ENCODE measurements at places on chromosomes 13 and 19.
A peak's percentile ranks its signal among the peaks of the same experiment; 100 is the strongest.

DNA sequence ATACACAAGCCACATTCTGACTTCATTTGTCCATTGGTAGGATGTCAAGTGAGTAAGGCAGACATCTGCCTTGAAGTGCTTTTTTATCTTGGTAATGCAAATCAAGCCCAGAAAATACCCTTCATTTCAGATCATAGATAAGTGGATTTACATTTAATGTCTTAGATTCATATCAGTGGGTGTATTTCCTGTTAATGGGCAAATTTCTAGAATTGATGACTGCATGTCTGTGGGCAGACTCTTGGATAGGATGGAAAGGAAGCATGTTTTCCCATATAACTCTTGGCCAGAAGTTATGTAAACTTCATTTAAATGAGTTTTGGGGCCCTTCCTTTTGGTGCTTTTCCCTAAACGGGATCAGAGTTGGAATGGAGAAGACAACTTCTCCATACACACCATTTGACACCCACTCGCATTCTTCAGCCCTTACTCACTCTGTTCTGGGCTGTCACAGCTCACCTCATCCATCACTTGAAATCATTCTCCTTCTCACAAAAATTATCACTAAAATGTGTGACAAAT is 154.6 kb downstream of the FLT1 start:
- DNase-seq = no peak

DNA sequence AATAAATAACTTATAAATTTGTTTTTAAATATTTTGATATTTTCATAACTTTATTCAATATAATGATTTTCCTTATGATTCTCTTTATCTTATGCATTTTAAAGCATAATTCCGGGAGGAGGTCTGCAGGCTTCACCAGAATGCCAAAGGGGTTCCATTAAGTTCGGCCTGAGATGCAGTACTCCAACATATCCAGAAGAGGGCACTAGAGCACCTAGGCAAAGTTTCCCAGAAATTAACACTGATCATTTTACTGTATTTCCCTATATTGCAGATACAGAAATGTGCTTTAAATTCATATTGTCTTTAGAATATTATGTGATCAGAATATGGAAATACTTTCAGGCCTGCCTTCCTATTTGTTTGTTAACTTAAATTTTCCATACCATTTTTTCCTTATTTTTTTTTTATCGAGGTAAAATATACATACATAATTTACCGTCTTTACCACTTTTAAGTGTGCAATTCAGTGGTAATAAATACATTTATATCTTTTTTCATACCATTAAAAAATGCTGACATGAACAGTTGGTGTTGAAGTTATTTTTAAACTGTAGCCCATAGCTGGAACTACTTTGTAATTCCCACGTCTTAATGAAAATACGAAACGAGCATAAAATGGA is 58.9 kb upstream of the TM9SF2 start:
- DNase-seq = peak; percentile 68

DNA sequence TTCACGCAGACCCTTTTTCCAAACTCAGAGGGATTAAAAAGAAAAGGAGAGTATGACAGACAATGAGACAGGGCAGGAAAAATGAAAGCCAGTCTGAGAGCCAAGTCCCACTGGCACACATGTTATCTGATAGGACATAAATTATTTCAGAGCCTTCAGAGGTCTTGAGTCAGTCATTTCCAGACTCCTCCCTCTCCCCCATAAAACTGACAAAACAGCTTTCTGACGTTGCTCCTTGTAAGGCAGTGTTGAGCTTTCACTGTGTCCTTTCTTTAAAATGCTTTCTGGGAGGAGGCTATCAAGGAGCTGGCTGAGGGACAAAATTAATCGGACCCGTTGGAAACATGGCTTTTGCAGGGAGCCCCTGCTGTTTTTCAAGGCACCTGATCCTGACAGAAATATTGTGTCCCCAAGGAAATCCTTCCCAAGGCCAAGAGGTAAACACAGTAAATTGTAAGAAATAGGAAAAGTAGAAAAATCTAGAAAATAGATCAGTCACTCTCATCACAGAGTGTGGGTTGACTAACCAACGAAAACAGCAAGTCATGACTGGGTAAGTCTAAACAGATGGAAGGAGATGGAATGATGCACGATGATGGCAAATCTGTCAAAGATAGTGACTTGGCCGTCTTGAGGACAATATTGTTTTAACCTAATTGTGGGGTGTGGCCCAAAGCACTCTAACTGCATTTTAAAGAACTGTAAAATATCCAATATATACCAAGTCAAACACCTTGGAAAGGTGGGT is 89.7 kb downstream of the DCT start:
- DNase-seq = no peak

- DNase-seq = no peak
Measured at GRCh38 chr13:51858433-51859247, 3.1 kb upstream of the CCDC70 start.

DNA sequence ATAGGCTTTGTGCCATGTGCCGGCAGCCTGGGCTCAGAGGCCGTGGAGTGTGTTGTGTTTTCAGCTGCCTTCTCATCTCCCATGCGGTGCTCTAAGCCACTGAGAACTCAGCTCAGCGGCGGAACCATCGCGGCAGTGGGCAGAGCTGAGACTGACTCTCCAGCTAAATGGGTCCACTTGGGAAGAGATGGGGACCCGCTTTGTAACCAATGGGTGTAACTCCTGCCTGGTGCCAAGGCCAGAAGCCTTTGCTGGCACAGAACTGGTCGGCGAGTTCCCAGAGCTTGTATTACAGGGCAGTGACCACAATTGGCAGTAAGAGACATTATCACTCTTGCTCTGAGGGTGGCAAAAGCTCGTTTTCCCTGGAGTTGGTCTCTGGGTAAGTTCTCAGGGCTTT is 183.0 kb downstream of the STK24 start:
- DNase-seq = no peak

DNA sequence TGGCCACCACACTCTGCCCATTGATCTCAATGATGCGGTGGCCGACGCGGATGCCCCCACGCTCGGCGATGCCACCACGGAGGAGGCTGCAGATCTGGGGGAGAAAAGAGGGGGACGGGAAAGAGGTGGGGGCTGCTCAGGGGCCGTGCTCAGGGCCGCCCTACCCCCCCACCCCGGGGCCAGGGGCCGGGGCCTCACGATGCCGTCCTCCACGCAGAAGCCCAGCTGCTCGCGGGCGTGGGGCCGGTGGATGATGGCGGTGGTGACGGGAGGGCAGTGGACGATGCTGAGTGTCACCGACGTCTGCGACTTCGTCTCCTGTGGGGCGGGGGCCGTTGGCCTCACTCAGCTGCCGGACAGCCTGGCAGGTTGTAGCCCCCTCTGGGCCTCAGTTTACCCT is 10.3 kb downstream of the APBA3 start:
- DNase-seq = no peak

GRCh38 chr19:42480335-42481095 is 37.8 kb upstream of the CXCL17 start:
- DNase-seq = peak; percentile 31

DNA sequence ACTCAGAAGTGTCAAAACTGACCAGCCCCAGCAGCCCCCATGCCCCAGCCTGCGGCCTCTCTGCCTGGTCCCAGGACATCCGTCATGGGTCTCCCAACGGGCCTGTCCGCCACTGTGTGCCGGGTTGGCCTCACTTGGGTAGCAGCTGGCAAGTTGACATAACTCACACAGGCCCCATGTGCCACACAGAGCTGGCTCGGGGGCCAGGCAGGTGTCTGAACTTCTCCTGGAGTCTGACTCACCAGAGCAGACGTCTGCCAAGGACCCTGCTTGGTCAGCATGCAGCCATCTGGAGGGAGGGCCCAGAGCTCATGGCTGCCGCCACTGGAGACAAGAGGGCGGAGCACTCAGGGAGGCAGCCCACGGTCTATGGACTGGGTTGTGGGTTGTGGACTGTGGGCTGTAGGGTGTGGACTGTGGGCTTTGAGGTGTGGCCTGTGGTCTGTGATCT is 32.0 kb upstream of the TMEM255B start:
- DNase-seq = no peak

DNA sequence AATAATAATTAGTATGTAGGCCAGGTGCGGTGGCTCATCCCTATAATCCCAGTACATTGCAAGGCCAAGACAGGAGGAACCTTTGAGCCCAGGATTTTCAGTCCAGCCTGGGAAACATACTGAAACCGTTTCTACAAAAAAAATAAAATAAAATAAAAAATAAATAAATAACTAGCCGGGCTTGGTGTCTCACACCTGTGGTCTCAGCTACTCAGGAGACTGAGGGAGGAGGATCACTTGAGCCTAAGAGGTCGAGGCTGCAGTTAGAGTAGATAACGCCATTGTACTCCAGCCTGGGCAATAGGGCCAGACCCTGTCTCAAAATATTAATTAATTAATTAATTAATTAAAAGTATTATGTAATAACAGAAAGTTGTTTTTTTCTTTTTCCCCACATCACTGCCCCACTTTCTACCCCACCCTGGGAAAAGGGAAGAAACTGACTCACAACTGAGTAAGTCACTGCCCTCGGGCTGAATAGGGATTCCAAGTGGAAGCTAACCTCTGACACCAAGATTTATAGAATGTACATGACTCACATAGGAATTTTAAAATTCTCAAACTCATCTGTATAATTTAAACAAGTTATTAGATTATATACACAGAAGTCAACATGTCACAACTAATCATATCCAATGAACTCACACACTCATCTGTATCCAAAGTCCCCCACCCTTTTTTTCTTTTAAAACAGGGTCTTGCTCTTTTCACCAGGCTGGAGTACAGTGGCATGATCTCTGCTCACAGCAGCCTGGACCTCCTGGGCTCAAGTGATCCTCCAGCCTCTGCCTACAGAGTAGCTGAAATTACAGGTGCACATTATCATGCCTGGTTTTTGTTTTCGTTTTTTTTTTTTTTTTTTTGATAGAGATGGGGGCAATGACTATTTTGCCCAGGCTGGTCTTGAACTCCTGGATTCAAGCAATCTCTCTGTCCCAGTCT is 12.5 kb downstream of the ZNF611 start:
- no peak for DNase-seq

DNA sequence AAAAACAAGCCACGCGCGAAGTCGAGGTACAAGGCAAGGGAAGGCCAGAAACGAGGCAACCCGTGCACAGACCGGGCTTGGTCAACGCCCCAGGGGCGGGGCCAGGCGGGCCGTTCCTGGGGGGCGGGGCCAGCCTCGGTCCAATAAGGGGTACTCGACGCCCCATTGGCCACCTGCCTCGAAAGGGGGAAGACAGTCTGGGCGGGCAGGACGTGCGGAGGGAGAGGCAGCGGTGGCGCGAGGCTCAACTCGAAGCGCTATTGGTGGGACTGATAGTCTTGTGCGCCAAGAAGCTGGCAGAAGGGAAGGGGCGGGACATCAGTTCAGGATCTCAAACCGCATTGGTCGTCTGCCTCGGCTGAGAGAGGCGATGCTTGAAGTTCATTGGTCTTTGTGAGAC is at the start of gene LYPD4:
LYPD4 (minus strand) TSS at position 83 of the 400 bp plus-strand sequence. CDS start 5,398 bp downstream, outside the sequence.
- no peak for DNase-seq

GRCh38 chr13:37118016-37118415 is 12.6 kb upstream of the CSNK1A1L start:
- no peak for DNase-seq

DNA sequence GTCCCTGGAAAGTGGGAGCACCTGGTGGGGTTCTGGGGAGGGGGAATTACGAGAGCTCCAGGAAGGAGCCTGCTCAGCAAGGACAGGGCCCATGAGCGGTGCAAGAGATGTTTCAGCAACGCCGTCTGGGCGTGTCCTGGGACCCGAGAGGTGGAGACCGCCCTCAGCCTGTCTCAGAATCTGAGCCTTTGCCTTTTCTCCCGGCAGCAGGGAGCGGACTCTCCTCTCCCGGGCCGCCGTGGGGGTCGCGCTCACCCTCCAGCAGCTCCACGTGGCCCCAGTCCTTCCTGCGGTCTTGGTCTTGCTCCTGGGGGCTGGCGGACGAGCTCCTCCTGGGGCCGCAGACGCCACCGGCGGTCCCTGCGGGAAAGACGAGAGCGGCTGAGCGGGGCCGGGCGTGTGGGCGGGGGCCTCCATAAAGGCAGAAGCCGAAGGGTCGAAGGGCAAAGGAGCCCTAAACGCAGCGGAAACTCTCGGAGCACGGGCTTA is 714 bp downstream of the POLRMT start:
- DNase-seq = peak; percentile 63

- no peak for DNase-seq
Measured at GRCh38 chr19:10740798-10741197, 22.9 kb downstream of the DNM2 start.

DNA sequence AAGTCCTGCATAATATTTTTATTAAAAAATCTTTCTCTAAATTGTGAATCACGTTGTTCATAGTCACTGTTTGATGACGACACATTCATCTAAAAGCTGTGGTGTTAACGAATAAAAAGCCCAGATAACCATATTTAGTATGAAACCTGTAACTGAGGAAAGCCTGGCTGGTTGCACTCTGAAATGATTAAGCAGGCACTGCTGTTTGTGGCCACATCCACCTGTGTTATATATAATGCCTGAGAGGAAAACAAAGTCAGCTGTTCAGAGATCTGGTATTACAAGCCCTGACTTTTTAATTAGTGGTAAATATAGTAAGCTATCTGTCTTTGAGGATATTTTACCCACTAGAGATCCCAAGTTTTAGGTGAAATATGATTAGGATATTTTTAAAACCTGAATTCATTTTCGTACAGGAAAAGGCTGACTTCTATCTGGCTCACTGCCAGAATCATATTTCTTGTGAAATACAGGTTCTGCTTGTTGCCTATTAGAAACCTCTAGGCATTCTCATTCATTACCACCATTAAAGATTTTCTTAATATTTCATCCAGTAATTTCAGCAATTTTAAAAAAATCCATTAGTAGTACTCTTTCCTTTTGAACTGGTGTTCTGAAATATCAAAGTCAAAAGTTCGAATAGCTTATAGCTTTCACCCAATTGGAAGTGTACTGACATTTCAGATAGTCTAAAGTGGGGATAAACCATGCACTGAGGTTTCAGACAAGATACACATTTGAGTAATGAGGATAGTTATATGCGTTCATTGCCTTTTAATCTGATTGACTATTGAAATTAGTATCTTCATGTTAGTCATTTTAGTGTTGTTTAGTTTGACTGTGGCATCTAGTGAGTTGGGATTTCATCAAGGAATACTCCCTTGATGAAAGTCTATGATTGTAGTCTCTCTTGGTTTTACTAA is 79.7 kb downstream of the LMO7 start:
- no peak for DNase-seq

DNA sequence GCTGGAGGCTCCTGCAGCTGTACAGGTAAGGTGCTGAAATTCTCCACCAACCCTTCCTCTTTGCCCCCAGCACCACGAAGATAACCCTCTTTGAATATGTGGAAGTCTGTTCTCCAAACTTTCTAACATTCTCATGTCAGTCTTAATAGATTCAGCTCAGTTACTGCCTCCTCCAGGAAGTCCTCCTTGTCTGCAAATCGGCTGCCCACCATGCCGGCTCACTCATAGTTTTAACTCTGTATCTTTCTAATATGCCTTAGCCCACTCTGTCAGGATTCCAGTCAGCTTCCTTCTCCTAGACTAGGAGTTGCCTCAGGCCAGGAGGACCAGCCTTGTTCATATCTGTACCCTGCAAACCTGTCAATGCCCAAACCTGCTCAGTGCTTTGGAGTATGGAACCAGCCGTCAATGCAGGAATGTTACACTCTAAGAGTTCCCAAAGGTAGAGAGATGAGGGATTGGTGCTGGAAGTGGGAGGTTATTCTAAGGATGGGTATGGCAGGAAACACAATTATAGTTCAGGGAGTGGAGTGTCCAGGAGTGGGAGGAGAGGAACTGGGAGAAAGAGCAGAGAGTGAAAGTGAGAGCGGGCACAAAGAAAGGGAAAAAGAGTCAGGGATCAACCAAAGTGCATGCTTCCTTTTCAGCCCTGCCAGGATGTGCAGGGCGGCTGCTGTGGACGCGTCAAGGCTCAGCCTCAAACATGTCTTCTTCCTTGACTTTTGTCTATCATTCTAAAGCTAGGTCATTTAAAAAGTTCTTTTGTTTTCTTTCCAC is 38.0 kb upstream of the ALOX5AP start:
- DNase-seq = no peak

GRCh38 chr19:35719402-35720162 is 1.8 kb downstream of the KMT2B start:
- DNase-seq = no peak

All from activated naive CD4-positive, alpha-beta T cell treated with anti-CD3 and anti-CD28 coated beads, Interleukin-2, amount 10 ng/mL, durations not matched to agents 7 days and 5 days (primary cell).